ENCODE measurements at places on chromosomes 6 and 20.

- no peak for DNase-seq
Measured at GRCh38 chr6:145312481-145312880, 422.8 kb downstream of the EPM2A start.

GRCh38 chr20:24163506-24163905 lies 174.9 kb upstream of the GGTLC1 start:
- DNase-seq, result no peak

DNA sequence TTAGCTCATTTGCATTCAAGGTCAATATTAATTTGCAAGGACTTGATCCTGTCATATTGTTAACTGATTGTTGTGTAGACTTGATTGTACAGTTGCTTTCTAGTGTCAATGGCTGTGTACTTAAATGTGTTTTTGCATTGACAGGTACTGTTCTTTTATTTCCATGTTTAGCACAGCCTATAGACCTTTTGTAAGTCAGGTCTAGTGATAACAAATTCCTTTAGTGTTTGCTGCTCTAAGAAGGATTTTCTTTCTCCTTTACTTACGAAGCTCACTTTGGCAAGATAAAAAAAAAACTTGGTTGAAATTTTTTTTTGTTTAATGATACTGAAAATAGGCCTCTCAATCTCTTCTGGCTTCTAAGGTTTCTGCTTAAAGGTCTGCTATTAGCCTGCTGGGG lies 942.3 kb downstream of the QKI start:
- DNase-seq, result no peak

- no peak for DNase-seq
Measured at GRCh38 chr6:19988555-19988954, 151.4 kb downstream of the ID4 start.

GRCh38 chr20:51692806-51693400 lies 75.3 kb downstream of the ATP9A start:
- no peak for DNase-seq

DNA sequence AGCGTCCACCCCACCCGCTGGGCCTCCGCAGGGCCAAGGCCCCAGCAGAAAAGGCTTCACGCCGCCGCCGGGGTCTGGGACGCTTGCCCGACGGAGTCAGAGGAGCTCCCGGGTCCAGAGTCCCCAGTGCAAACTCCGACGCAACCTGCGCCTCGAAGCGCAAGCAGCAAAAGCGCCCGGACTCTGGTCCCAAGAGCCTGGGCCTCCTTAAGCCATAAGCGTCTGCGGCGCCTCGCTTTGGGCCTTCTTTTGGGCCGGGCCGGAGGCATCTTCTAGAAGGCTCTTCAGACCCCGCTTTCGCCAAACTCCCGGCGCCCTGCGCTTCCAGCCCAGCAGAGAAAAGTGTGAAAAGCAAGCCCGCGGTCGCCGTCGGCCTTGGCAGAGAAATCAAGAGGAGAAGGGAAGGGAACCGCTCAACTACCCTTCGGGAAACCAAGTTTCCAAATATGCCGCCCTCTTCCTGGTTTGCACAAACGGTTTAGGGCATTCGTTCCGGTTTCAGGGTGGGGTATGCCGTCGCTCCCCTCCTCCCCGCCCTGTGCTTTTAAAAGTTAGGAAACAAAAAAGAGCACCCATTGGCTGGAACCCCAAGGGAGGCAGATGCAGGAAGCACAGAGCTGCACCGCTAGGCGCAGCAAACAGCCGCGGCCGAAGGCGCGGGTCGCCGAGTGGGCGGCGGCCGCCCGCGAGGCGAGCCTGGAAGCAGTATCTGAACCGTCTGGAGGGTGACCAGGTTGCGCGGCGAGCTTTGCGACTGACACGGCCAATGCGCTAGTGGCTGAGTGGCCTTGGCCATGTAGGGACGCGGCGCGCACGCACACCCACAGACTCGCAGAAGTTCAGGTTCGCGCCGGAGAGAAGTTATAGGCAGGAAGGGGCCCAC lies 1.2 kb downstream of the TBX18 start:
- no peak for DNase-seq

GRCh38 chr6:113306552-113307145 lies 550.5 kb upstream of the MARCKS start:
- peak; percentile 39 for DNase-seq

- peak; percentile 15 for DNase-seq
Measured at GRCh38 chr6:16318538-16318937, 80.2 kb downstream of the GMPR start.

- DNase-seq, result no peak
Measured at GRCh38 chr20:15491575-15491974, 1081.7 kb downstream of the KIF16B start.

GRCh38 chr6:46781478-46782378 lies 11.5 kb upstream of the MEP1A start:
- peak; percentile 18 for DNase-seq

GRCh38 chr6:137659871-137660270 lies 165.7 kb upstream of the OLIG3 start:
- no peak for DNase-seq
